Activated CD8-positive, alpha-beta memory T cell treated with anti-CD3 and anti-CD28 coated beads for 1 hour (primary cell): ENCODE measurements at places on chromosomes 7 and 10.

DNA sequence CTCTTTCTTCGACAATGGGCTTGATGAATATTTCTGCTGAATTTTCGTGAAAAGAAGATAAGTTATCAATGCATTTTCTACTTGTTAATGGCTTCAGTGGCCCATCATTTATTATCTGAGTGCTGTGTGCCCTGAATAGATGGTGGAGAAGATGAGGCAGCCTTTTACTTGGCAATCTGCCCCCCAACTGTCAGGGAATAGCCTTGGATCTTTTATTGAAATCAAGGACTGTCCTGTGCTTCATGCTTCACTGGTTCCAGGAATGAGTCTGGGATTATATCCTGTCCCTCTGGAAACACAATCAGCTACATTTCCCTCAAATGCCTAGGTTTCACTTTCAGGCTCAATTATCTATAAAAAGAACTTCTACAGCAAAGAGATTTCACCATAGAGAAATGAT is 75.9 kb upstream of the NXPH1 start:
- DNase-seq = no peak

DNA sequence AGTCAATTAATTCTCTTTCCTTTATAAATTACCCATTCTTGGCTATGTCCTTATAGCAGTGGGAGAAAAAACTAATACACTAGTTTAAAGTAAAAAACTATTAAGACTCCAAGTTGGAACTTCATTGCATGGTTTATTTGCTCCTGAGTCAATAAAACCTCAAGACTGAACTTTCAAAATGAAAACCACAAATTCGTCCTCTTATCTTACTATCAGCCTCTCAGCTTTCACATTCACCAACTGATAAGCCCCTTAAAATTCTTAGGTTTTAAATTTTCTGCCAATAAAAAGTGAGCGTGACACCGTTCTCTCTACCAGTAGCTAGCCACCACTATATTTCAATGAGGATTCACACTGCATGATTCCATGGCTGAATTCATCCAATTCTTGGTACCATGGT is 346.4 kb upstream of the NPSR1 start:
- no peak for DNase-seq

- DNase-seq = no peak
Observed at GRCh38 chr7:100627238-100627549, 14.2 kb downstream of the TFR2 start.

- DNase-seq = no peak
Observed at GRCh38 chr10:35359056-35359455, 22.7 kb downstream of the CCNY start.

DNA sequence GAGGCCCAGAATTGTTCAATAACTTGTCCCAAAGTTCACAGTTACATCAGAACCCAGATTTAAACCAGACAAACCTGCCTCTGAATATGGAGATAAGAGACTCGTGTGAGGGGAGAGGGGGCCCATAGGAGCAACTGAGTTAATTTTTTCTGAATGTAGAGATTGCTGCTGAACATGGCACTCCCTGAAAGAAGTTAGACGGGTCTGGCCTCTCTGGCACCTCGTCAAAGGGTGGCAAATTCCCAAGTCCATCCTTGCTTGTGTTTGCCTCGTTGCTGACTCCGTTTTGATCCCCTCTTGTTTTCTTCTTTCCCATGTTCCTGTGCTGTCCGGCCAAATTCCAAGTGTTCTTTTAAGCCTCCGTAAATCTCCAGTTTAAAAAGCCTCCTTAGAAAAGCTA is 35.2 kb upstream of the YAE1 start:
- DNase-seq = no peak

- DNase-seq = no peak
Observed at GRCh38 chr10:70893227-70894006, 5.1 kb upstream of the PCBD1 start.

- no peak for DNase-seq
Observed at GRCh38 chr7:34338961-34339526, 319.0 kb upstream of the NPSR1 start.

DNA sequence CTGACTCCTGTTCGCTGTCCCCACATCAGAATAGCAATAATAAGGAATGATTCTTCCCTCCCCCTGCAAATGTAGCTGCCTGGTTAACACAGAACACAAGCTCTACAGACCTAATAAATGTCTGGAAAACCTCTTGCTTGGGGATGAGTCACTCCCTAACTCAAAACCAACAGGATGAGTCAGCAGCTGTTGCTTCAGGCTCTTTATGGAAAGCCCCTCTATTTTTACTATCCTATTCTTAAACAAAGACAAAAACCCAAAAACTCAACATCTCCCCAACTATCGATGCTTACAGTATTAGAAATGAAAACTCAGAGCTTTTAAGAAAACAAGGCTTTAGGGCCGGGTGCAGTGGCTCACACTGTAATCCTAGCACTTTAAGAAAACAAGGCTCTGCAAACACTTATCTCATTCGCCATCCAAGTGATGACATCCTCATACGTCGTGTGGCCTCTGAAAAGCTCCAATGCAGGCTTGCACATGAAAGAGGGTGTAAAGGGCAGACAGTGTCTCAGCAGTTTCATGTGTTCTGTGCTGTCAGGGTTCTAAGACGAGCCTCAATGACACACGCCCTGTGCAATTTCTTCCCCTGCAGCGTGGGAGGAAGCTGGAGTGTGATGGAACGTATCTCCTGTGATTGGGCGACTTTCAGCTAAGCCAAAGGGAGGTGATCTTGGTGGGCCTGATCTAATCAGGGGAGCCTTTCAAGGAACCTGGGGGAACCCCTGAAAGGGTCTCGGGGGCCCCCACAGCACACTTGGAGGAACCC is 70.1 kb downstream of the AMZ1 start:
- no peak for DNase-seq

DNA sequence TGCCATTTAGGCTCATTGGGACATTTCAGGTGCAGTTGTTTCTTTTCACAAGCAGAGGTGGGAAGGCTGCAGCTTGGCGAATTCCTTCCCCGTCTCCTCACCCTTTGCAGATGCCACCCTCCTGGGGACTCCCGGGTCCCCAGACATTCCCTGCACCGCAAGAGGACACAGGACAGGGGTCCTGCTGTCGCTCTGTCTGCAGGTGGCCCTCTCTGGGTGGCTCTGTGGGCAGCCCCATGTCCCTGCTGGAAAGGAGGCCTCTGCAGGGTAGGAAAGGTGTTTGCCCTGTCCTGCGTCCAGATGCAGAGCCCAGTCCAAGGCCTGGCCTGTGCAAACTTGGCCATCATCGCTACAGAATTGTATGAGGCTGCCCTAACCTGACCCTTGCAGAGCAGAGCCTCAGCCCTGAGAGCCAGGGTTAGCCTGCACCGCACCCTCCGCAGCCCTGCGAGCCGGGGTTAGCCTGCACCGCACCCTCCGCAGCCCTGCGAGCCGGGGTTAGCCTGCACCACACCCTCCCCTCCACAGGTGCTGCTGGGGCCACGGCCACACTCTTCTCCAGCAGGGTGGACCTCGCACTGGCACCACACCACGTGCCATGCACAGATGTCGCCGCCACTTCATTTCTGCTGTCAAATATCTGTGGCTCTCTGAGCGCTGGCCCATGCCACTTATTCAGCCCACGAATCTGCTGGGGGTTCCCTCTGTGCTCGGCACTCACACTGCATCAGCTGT is 61.0 kb downstream of the CFAP46 start:
- DNase-seq = no peak

DNA sequence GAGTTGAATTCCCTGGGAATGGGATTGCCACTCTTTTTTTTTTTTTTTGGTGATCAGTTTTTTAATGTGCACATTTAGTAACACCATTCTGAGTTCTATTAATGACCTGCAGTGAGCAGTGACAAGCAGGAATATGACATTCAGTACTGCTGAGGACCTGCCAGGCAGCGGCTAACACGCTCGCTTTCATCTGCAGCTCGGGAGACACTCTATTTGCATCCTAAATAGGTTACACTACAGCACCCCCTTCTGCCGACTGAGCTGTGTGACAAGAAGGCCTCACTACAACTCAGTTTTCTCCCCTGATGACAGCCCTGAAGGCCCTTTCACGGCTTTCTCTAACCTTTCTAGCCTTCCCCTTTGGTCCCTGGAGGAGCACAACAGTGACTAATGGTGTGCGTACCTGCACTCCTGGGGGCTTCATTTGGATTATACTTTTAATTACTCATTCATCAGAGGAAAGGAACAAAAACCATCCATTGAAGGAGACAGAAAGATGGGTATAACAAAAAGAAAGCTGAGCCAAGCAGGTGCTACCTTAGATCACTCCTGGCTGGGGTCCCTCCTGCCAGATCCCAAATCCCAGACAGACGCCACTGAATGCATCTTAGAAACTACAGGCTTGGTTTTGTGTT is 872.4 kb downstream of the LRMDA start:
- no peak for DNase-seq

DNA sequence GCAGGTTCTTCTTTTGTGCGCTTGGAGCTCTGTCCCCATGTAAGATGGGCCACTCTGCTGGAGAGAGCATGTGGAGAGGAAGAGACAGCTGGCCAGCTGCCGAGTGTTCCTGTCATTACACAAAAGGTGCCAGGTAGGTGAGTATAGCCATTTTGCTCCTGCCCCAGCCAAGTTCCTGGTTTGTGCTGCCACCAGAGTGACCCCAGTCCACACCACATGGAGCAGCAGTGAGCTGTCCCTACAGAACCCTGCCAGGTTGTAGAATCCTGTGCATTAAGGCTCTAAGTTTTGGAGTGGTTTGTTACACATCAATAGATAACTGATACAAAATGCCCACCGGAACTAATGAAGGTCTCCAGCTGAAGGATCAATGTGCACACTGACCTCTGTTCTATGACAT is 84.6 kb upstream of the GHITM start:
- no peak for DNase-seq

DNA sequence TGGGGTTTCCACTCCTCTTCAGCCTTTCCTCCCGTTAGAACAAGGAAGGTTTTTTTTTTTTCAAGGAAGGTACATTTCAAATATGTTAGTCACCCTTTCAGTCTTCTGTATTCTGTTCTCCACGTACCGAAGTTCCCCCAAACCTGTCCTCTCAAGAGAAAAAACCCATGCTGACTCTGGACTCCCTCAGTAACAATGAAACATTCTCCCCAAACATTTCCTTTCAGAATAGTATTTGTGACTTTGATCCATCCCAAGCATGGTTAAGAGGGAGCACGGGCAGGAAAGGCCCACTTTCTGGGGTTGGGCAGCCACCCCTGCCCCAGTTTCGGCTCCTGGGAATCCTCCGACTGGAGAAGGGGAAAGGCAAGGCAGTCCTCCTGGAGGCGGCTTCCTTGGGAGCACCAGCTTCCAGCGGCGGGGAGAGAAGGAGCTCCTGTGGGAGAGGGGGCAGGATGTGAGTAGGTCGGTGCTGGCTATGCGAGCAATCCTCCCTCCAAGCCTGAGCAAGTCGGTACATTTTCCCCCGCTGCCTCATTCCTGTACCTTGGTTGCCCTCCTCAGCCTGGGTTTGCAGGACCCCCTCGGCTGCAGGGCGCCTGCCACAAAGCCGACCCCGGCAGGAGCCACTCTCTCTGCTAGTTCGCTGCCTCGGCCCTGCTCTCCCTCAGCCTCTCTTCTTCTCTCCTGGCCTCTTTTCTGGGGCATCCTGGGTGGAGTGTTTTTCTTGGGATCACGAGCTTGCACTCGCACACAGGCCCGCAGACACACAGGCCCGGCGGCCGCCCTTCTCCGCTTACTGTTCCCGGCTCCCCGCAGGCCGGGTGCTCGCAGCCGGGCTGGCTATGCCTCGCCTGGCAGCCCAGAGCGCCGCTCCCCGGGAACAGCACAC is 2.1 kb upstream of the HOXA1 start:
- no peak for DNase-seq

- no peak for DNase-seq
Observed at GRCh38 chr10:36736311-36736710, 389.1 kb upstream of the ANKRD30A start.

DNA sequence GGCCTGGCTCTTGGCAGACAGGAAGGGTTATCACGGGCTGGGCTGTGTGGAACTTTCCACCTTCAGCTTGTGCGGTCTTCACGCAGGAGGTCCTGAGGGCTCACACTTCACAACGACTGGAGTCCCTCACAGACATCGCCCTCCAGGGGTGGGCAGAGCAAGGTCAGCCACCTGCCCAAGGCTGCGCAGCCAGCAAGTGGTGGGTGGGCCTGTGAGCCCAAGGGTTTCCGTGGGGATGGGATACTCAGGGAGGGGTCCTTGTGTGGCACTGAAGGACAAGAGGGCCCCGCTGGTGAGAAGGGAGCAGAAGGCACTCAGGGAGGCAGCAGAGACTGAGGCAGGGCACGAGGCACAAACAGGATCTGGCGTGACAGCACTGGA is 22.0 kb downstream of the PDIA4 start:
- DNase-seq = no peak

DNA sequence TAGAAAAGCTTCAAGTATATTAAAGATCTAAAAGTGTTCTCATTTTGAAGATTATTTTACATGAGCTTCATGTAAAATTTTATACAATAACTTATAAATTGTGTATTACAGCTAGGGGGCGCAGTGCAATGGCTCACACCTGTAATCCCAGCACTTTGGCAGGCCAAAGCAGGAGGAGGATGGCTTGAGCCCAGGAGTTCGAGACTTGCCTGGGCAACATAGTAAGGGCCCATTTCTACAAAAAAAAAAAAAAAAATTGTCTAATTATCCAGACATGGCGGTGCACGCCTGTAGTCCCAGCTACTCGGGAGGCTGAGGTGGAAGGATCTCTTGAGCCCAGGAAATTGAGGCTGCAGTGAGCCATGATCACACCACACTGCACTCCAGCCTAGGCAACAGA is 16.6 kb downstream of the ACBD5 start:
- no peak for DNase-seq

GRCh38 chr7:71735961-71736556 is 604.1 kb downstream of the GALNT17 start:
- no peak for DNase-seq

DNA sequence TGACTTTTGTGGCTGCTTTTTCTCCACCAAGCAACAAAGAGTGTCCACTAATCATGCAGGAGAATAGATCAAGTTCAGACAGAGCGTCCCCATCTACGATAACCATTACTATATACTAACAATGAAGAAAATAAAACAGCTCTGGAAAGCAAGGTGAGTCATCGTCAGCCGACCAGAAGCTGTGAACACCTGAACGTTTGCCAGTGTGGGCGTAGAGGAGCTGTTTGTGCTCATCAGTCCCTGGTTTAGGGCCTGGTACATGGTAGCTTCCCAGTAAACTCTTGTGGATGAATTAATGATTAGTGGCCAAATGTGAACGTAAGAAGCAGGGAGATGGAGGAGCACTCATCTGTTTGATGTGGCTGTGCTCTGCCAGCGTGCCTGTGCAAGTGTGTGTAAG is 180.7 kb downstream of the EVX1 start:
- no peak for DNase-seq

GRCh38 chr10:5305374-5305773 is 59.4 kb upstream of the UCN3 start:
- no peak for DNase-seq

- no peak for DNase-seq
Observed at GRCh38 chr10:43211030-43211429, 55.8 kb downstream of the RASGEF1A start.

DNA sequence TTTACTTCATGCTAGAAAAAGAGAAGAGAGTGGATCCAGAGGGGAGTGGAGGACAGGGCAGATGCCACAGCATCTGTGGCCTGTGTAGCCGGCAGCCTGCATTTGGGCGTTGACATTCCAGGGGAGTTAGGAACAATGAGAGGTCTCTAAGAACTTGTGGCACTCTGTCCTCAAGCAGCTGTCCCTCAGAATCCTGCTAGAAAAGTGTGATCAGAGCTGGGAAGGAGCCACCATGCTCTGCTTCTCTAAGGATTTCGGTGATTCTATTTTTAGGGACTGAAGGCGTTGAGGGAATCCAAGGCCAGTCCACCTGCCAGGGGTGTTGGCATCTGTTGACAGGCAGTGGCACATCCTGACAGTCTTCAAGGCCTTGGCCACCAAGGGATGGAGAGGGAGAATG is 7.6 kb downstream of the LRIT2 start:
- no peak for DNase-seq
